ENCODE measurements at places on chromosomes 5 and 9.
A peak's percentile ranks its signal among the peaks of the same experiment; 100 is the strongest.

- peak; percentile 14 for DNase-seq
These were observed 789 bp downstream of the SEMA6A start for GRCh38 chr5:116573702-116574366.

- no peak for DNase-seq
These were observed 28.2 kb downstream of the ERCC8 start for GRCh38 chr5:60916646-60917045.

DNA sequence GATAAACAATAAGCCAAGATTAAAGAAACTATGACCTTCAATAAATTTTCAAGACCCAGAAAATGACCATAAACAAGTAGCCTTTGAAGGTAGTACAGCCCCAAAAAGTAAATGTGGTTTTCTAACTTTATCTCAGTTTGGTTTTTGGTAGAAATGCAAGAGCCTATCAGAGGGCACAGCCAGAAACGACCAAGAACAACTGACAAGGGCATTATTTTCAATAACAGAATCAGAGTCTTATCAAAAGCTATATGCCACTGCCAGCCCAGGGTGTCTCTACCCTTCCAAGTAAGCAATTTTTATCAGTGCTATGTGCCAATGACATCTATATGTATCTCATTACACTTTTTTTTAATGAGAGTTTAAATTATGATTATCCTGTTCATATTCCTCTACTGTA lies 11.8 kb upstream of the SPINK6 start:
- DNase-seq, result no peak

GRCh38 chr9:68473790-68474189 lies 66.9 kb downstream of the TMEM252 start:
- no peak for DNase-seq

DNA sequence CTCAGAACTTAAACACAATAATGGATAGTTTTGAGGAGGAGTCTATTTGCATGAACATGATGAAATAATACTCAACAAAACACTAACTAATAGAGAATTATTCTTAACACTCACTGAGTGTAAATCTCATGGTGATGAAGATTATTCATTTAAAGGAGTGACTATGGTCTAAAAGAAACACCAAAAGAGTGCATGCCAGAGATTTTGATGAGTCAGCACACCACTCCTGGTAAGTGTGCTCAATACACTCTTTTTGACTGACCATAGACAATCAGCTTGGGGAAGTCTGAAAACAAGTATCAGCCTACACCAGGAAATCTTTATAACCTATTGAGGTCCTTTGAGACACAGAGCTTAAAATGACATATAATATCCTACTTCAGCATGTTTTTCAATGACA lies 6.8 kb upstream of the FST start:
- DNase-seq, result no peak

GRCh38 chr5:61307191-61307590 lies 24.9 kb upstream of the ZSWIM6 start:
- DNase-seq, result no peak

DNA sequence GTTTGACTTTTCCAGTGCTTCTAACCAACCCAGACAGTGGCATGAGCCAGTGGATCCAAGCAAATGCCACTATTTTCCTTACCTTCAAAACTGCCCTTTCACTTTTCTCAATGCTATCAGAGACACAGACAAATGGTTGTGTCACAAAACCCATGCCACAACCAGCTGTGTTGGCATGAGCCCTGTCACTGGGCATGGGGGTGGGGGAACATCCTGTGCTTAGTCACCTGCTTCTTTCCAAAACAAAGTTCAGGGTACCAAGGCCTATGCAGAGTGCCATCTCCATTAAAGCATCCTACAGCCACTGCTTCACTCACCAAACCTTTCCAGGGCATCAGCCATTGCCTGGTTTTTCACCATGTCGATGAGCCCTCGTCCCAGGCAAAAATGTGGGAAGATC lies 30.1 kb downstream of the NIPSNAP3B start:
- DNase-seq, result no peak

GRCh38 chr9:35488021-35488420 lies 1.9 kb upstream of the RUSC2 start:
- DNase-seq, result no peak

GRCh38 chr9:70093095-70093494 lies 49.4 kb downstream of the MAMDC2 start:
- no peak for DNase-seq

DNA sequence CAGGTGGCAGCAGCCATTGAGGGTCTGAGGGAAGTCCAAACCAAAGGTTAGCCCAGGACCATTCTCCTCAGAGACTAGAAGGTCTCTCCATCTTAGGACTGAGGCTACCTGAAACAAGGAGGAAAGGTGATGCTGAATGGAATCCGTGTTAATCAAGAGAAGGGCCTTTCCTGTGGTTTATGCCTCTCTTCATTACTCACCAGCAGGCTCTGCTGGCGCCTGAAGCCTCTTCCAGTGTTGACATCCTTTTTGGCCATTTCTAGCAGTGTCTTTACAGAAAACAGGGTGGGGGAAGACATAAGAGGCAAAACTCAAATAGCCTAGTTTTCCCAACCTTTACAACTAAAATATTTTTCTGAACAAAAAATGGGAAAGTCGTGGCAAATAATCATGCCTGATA lies 98.0 kb downstream of the ENC1 start:
- no peak for DNase-seq

DNA sequence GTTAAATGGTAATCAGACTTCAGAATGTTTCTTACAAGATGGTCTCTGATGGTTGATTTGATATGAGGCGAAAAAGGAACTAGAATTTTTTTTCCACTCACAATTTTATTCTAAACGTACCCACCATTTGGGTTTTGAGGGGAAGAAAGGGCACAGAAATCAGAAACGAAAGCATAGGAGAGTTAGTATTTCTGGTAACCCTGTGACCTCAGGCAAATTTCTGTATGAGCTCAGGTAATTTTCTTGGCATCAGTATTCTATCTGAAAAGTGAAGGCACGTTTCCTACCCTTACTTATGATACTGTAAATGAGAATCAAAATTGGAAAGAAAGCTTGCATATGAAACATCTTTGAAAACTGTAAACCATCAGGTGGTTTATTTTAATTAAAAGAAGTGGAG lies 26.5 kb downstream of the TMEFF1 start:
- no peak for DNase-seq

All from DMS79 treated with DMSO at 0.1 percent for 48 hours (cell line).